ENCODE measurements at places on chromosomes 5 and 9.

DNA sequence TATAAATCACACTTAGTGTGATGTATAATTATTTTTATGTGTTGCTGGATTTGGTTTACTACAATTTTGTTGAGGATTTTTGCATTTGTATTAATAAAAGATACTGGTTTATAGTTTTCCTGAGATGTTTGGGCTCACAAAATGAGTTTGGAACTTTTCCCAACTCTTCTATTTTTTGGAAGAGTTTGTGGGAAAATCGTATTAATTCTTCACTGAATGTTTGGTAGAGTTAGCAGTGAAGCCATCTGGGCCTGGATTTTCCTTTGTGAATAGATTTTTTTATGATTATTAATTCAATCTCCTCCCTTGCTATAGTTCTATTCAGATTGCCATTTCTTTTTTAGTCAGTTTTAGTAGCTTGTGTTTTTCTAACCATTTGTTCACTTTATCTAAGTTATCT, 201.7 kb upstream of the NFIL3 start:
- DNase-seq = no peak

DNA sequence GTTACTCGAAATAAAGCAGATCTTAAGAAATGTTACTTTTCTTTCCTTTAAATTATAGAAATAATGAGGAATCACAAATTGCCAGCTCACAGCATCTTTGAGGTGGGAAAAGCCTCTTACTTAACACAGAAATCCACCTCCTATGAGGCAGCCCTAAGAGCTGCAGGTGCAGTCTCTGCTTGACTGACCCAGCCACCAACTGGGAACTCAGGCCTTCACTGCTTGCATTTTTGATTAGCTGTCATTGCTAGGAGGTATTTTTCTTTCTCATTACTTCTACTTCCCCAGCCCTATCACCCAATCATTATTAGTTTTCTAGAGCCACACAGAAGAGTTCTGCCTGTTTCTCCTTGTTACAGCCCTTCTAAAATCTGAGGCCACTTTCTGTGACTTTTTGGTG, 416.5 kb upstream of the KLF4 start:
- DNase-seq = no peak

DNA sequence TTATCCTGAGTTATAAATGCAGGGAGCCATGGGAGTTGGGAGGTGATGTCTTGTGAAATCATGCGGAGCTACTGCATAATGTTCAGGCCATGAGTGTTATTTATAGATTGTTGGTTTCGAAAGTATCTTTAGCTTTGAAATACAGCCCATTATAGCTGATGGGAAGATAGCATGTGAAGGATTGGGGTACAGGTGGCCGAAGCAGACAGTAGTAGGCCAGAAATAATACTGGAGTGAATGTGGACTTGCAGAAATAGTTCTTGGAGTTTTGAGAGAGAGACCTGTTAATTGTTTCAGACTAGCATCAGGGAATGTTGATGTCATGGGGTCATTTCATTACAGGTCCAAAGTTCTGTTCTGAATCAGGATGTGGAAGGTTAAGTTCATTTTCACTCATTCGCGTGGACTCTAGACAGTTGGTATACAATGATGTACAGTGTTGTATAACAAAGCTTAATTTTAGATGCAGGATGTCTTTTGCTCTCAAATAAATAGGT, 3.8 kb downstream of the ATP6V1G1 start:
- no peak for DNase-seq

- DNase-seq = no peak
These were observed 6.6 kb downstream of the PCDH12 start for GRCh38 chr5:141951332-141951781.

DNA sequence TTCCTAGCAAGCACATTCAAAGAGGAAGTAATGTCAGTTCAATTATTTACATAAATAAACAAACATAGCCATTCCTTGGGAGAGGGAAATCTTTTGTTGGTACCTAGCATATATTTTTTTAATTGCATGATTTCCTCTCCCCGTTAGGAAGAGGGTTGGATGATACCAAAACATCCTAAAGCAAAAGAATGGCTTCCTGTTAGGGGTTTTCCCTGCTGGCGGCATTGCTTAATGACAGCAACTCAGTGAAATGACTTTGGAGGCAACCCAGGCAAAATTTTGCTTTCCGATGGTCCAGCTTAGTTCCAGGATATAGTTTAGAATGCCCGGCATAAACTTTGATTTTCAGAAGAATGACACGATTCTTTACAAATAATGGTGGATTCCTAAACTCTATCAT, 73.2 kb downstream of the MAT2B start:
- no peak for DNase-seq

- no peak for DNase-seq
These were observed 218.1 kb upstream of the NREP start for GRCh38 chr5:111975133-111975532.

GRCh38 chr9:127523312-127523851, 72.1 kb downstream of the LRSAM1 start:
- no peak for DNase-seq

GRCh38 chr9:87179553-87180340, 232.4 kb upstream of the GAS1 start:
- no peak for DNase-seq

GRCh38 chr9:3262826-3263529, 262.8 kb downstream of the RFX3 start:
- DNase-seq = no peak

- no peak for DNase-seq
These were observed 12.0 kb downstream of the GLRX start for GRCh38 chr5:95810305-95811125.

- no peak for DNase-seq
These were observed 160.1 kb upstream of the DAP start for GRCh38 chr5:10921160-10921559.

DNA sequence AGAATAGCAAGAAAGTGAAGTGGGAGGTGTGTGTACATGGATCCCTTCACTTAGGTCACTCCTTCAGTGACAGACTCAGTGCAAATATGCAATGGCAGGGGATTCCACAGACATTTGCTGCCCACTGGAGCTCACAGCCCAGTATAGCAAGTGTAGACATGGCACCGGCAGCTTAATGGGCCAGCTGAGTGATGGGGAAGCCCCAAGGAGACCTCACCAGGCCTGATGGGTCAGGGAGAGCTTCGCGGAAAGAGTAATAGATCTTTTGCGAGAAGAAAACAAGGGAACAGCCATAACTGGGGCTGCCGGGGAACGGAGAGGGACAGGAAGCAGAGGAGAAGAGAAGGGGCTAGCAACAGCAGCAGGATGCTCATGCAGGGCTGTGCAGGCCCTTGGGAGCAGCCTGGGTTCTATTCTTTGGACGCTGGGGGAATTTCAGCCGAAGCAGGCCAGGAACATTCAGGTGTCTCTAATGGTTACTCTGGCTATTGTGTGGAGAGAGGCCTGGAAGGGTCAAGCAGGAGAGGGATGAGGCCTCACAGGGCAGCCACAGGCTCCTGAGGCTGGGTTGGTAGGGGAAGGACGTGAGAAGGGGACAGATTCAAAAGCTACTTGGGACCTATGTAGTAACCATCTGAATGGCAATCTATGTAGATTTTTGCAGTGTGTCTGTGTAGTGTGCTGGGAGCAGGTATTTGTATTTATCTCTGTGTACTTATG, 27.0 kb downstream of the TCF7 start:
- DNase-seq = no peak

- no peak for DNase-seq
These were observed 4.7 kb downstream of the SYNPO start for GRCh38 chr5:150645070-150645700.

DNA sequence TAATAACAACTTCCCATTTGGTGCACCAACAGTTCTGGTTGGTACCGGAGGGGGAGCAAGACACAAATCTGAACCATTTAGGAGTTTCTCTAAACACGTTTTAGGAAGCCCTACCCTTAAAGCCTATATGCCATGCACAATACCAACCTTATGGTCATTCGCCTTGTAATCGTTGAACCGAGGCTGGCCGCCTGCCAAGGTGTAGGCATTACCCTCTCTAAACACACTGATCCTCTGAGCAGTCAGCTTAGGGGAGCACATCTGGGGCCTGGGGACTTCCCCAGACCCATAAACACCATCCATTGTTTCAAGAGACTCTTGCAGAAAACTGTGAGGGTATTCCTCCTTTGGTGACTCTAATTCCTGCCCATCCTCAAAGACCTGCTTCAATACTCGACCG, 328 bp downstream of the GRXCR2 start:
- no peak for DNase-seq

DNA sequence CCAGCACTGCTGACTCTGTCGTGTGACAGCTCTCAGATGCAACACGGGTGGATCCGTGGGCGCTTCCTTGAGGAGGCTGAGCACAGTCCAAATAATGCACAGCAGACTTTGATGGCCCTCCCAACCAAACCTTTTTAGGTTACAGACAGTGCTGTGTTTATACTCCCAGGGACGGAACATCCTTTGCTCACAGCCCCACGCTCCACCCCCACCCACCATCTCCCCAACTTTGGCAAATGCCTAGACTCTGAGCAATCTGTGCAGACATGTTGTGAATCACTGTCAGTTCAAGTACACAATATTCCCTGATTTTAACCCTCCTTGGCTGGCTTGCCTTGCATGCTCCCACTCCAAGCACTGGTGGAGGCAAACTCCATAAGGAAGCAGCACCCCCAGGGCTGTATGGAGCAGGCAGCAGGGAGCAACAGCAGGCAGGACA, 324.6 kb downstream of the MLLT3 start:
- DNase-seq = no peak

- DNase-seq = no peak
These were observed 13.5 kb upstream of the KIF27 start for GRCh38 chr9:83934569-83935275.

DNA sequence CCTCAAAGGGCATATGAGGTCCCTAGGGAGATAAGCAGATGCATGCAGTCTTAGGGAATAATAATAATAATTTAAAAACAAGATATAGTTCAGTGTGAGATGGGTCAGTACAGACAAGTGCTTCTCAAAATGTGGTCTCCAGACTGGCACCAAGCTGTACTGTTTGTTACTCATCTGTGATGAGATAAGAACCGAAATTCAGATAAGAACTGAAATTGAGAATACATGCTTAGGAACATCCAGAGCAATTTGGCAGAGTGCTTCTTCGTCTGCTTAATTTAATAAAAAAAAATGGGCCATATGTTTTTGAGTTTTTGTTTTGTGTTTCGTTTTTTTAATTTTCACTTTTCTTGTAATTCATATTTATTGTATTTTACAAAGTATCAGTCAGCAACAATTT, 86.5 kb upstream of the SGCD start:
- no peak for DNase-seq

GRCh38 chr9:105636331-105636730, 25.9 kb upstream of the TAL2 start:
- no peak for DNase-seq

DNA sequence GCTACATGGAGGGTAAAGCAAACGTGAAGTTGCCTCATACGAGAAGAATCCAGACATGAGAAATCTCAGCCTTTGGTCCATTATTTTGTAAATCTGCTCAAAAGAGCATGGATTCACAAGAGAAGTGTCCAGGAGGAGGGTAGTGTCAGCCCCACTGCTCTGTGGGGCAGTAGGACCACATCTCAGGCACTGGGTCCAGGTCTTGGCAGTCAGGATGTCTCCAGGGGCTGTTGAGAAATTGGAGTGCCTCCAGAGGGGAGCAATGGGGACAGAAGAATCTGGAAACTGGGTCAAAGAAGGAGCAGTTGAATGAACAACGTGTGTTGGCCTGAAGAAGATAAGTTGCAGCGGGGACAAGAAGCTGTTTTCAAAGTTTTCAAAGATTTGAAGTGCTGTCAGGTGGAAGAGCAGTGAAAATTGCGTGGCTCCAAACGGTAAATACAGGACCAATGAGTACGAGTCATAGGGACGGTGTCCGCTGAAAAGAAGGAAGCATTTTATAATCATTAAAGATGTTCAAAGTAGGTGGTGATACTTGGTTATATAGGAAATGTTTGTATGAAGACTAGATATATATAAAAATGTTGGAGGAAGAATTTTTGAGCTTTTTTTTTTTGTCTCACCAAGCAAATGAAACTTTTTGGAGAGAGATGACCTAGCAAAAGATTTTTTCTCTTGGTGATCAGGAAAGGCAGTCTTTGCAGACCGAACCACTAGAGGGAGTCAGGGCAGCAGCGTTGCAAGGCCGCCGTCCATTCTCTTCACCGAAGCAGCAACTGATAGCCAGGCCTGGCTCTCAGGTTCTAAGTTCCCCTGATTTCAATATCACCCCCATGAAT, 57.1 kb upstream of the ZBED3 start:
- no peak for DNase-seq

- no peak for DNase-seq
These were observed 37.8 kb downstream of the GRAMD2B start for GRCh38 chr5:126460977-126461376.

GRCh38 chr5:52428977-52429489, 358.7 kb upstream of the ITGA1 start:
- no peak for DNase-seq

DNA sequence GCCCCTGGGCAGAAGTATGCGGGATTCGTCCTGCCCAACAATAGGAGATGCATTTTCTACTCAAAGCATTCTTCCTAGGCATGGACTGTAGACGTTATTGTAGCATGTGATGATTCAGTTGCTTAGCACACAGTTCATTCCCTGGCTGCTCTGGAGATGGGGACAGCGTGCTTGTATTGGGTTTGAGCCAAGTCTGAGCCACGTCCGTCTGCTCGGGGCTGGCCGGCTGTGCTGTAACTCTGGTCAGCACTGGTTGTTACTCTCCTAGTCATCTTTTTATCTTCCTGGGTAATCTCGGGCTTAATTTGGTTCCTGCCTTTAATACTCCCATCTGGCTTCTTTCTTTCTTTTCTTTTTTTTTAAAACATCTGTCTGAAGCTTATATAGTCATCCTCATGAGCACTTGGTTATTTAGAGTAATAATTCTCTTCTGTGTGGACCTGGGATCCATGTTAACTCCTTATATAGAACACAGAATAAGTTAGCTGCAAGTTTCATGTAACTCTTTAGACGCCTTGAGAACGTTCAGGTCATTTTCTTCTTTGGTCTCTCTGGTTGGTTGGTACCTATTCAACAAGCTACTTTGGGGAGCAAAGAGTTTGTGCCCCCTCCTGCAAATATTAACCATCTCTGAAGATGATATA, 118.8 kb upstream of the RPS23 start:
- no peak for DNase-seq

GRCh38 chr9:38727497-38728001, 7.6 kb upstream of the FAM240B start:
- no peak for DNase-seq

Measured in NCI-H2081 treated with DMSO at 0.1 percent for 48 hours (cell line).